SJCRH30 (cell line): ENCODE measurements at places on chromosomes 12 and 14. TPM values are rescaled to one million over a fixed set of nuclear protein-coding genes. Genes with fewer than 3 reads are reported as not detected.

DNA sequence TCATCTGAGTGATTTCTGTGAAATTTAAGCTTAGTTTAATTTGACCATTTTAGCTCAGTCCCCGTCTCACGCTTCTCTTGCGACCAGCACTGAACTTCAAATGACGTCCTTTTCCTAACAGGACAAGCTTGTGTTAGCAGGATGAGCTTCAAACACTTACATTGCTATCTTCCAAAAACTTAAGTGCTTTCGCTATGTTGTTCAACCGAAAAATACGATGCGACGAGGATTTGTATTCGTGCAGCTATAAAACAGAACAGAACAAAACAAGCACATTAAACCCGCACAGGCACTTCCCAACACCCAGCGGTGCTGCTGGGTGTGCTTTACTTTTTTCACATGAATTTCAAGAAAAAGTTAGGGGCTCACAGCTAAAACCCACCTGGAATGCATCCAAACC, 64.2 kb upstream of the DICER1 start:
- no peak for DNase-seq

DNA sequence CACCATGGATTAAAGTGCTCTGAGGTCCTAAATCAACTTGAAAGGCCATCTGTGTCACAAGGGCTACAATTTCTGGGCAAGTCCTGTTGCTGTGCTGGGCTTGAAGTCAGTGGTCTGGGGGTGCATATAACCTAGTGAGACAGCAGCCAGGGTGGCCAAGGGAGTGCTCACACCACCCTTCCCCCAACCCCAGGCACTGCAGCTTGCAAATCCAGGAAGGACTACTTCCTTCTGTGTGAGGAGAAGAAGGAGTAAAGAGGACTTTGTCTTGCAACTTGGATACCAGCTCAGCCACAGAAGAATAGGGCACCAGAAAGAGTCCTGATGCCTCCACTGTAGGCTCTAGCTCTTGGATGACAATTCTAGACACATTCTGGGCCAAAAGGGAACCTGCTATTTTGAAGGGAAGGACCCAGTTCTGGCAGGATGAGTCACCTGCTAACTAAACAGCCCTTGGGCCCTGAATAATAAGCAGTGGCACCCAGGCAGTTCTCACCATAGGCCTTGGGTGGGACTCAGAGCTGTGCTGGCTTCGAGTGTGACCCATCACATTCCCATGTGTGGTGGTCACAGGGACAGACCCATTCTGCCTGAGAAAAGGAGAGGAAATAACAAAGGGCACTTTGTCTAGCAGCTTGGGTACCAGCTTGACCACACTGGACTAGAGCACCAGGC, 32.6 kb upstream of the DHRS7 start:
- no peak for DNase-seq

CLEC1B gene
- total RNA-seq: not detected in 2 replicates

DNA sequence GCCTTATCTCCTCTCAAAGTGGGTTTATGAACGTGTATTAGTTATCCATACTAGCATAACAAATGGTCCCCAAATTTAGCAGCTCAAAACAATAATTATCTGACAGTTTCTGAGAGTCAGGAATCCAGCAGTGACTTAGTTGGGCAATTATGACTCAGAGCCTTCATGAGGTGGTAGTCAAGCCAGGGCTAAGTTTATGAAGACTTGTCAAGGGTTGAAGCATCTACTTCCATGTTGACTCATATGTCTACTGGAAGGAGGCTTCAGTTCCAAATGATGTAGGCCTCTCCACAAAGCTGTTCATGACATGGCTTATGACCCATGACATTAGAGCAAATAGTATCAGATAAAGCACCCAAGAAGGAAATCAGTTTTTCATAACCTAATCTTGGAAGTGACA, 73.2 kb downstream of the IPO8 start:
- no peak for DNase-seq
